ENCODE measurements at places on chromosomes 12 and 14. TPM values are rescaled to one million over a fixed set of nuclear protein-coding genes. Genes with fewer than 3 reads are reported as not detected.

Gene TAS2R30
- 3.9 TPM for total RNA-seq

Gene KRT6C
- not detected for total RNA-seq

Gene IL31
- total RNA-seq, result not detected

Gene FGFR1OP2
- 132 TPM for total RNA-seq

Gene ADAM21
- total RNA-seq, result 0.33 TPM

- no peak for DNase-seq
Measured at GRCh38 chr14:76833011-76833410, 6.8 kb downstream of the LRRC74A start.

GRCh38 chr12:102022286-102022685, 39.5 kb downstream of the WASHC3 start:
- DNase-seq, result no peak

GRCh38 chr14:23663711-23664110, 27.5 kb downstream of the DHRS2 start:
- no peak for DNase-seq

GRCh38 chr12:49794811-49795653, 33.2 kb downstream of the NCKAP5L start:
- no peak for DNase-seq
